AG09319 (cell line): ENCODE measurements at places on chromosomes 3 and 15.

DNA sequence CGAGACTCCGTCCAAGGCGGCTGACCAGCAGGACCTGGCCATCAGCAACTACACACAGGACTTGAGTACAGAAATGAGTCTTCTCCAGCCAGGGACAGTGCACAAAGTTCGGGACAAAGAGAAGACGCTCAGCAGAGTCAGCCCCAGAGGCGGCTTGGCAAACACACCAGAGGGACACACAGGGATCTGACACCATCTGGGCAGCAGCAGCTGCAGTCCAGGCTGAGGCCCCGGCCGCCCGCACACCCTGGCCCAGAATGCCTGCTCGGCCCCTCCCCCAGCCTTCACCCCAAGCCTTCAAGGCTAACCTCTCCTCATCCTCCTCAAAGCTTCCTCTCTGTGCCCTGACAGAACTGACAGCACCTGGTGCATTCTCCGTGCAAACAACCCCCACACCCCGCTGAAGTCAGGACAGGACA lies 61.1 kb downstream of the XXYLT1 start:
- no peak for DNase-seq

- DNase-seq = peak; percentile 12
These were observed 341.7 kb downstream of the CLSTN2 start for GRCh38 chr3:140276703-140277102.

- DNase-seq = no peak
These were observed 176.7 kb upstream of the TLE3 start for GRCh38 chr15:70274255-70274880.

DNA sequence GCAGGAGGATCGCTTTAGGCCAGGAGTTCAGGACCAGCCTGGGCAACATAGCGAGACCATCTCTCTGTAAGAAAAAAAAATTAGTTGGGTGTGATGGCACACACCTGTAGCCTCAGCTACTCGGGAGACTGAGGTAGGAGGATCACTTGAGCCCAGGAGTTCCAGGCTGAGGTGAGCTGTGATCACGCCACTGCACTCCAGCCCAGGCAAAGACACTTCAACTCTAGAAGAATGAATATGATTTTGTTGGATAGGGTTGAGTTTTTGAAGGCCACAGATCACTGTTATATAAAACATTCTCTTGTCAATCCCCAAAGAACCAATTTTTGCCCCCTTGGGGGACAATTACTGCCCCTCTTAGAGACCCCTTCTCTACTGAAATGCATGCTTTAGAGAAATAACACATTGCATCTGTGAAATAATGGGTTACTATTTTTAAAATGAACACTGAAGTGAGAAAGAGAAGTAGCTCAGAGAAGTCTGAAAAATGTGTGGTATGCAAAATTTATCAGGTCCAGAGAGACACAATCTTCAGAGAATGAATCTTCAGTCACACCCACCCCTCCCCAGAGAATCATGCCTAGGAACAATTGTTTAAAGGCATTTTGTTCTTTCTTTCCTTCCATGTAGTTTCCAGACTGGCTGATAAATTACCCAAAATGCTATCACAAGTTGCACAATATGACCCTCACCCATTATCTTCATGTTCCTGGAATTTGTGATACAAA lies 42.7 kb downstream of the METTL6 start:
- no peak for DNase-seq

DNA sequence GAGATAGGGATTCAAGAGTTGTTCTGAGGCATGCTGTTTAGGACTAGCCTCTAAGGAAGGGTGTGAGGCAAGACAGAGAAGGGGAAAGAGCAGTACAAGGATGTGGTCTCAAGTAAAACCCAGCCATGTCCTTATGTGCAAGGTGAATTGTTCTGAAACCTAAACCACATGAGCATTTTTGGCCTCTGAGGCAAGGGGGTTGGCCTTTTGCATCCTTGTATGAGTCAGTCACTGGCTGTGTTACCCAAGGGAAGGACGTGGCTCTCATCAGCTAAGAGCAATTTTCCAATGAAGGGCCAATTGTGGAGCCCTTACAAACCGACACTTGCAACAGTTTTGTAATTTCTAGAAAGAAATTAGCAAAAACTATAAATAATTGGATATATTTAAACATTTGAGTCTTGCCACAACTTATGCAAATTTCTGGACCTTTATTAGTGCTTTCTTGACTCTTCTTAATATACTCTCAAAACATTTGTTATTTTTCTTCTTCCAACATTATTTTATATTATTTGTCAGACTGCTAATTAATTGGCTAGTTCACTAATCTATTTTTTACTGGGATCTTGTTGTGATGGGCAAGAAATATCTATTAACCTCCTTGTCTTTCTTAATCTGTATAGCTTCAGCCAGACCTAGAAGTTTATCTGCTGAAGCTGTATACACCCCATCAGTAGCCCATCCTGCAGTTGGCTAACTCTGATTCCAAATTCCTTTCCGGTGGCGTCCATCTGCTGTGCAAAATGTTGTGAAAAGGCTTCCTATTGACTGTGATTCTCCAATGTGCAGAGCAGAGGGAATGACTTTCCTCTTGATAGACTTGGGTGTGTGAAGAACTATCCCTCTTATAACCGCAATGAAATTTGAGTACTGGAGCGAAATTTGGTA lies 97.7 kb upstream of the P2RY1 start:
- DNase-seq = peak; percentile 32

DNA sequence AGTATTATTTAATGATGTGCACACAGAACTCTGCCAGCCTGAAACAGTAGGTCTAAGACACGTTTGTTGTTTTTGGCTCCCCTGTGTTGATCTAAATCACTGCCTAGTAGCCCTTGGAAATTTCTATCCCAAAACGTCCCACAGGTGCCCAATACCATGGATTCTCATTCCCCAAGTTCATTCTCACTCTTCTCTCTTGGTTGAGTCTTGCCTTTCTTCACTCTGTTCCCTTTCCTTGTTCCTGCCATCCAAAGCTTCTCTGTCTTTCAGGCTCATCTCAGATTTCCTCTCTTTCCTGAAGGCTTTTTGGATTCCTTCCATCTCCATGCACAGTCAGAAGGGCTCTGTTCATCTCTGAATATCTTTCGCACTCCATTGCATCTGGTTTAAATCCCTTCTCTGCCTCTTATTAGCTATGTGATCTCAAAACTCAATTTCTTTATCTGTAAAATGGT lies 54.2 kb downstream of the PPARG start:
- DNase-seq = no peak

- no peak for DNase-seq
These were observed 31.4 kb downstream of the AP4E1 start for GRCh38 chr15:50939911-50940310.

DNA sequence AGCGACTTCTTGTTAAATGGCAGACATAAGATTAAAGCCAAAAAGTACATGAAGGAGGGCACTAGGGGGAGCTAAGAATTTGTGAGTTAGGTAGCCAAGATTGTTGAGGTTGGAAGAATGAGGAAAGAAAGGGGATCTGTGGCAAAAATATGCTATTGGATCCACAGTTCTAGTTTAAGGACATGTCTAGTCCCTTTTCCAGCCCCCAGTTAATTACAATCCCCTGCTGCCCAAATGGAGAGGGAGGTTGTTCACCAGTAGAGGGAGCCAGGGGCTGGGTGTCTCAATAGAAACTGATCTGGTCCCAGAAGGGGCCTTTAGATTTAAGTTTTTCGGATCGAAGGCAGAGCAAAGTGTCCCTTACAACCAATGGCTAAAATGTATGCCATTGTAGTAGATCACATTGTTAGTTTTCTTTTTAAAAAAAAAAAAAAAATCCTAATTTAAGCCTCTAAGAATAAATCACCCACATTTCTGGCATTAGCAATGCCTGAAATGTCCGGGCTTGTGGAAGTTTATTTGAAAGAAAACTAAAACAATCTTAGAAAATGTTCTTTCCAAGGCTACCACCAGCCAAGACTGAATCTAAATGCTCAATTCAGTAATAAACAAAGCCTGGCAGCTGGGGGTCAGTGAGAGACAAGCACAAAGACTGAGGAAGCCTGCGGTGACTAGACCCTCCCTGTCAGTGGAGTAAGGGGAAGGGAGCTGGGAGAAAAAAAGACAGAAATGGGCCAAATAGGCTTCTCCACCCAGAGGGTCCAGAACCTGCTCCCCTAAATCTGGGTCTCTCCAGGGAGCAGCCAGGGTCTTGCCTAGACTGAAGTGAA lies 7.1 kb downstream of the COL8A1 start:
- no peak for DNase-seq

DNA sequence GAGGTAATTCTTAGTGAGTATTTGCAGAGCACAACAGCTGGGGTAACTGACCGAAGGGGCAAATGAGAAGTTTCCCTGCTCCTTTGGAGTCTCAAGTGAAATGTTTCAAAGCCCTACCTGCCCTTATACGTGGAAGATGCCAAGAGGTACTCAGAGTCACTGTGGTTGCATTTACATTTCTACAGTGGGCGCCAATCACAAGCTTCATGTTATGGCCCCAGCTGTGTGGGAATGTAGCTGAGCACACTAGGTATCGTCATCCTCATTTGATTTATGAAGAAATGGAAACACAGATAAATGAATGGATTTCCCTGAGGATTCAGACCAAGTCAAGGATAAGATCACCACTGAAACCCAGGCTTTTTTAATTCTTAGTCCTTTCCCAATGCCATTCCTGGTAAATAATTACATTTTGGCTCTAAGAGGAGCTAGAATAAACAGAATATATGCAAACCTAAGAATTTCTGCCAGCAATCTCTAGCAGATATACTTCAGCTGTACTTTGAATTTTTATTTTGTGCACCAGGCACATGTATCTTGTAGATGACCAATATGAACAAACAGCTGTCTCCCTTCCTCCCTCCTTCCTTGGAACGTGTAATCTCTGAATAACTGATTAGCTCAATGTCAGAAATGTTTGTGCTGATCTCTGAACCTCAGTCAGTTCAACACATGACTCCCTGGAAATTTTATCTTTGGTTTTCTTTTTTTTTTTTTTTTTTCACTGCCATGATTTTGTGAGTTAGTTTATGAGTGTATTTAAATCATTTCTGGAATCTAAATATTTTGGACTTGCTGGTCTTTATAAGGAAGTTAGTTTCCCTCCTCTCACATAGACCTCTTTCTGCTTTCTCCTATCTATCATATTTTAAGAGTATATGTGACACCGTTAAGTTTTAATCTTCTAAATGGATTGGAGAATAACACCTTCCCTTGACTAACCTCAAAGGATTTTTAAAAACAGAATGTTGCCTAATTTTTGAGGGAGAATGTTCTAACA lies 69.2 kb downstream of the MAP2K5 start:
- DNase-seq = no peak
